ENCODE measurements at places on chromosomes 6 and 20.
A peak's percentile ranks its signal among the peaks of the same experiment; 100 is the strongest.

GRCh38 chr6:63640062-63640461 lies 4.5 kb downstream of the PHF3 start:
- no peaks in the 10 kb centered on the region for H3K27me3 ChIP-seq
- H3K36me3 ChIP-seq: no peaks in the 10 kb centered on the region
- no peak overlapping the region for H3K27ac ChIP-seq
- H3K4me3 ChIP-seq: no peak overlapping the region
- DNase-seq: no peak
- H3K4me1 ChIP-seq: peaks cover 42% of the 10 kb centered on the region

GRCh38 chr20:11012975-11013374 lies 339.2 kb upstream of the JAG1 start:
- H3K4me1 ChIP-seq: peaks cover 11% of the 10 kb centered on the region
- no peaks in the 10 kb centered on the region for H3K36me3 ChIP-seq
- H3K4me3 ChIP-seq: no peak overlapping the region
- DNase-seq: no peak
- no peak overlapping the region for H3K27ac ChIP-seq

DNA sequence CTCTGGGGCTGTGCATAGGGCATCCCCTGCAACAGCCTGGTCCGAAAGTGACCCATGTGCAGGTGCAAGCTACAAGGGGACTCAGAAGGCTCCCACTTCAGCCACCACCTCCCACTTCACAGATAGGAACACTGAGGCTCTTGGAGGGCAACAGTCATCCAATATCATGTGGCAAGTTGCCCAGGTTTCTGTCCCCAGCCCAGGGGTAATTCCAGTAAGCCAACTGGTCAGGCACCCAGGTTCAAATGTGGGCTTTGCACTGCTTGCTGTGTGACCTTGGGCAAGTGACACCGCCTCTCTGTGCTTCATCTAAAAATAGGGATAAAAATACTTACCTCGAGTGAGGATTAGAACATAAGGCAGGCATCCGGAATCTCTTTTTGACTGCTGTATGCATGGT lies 62.0 kb upstream of the SIRPA start:
- peaks cover 3% of the 10 kb centered on the region for H3K4me1 ChIP-seq
- H3K27me3 ChIP-seq: peaks cover 3% of the 10 kb centered on the region
- no peak overlapping the region for H3K4me3 ChIP-seq
- H3K36me3 ChIP-seq: no peaks in the 10 kb centered on the region
- no peak overlapping the region for H3K27ac ChIP-seq

DNA sequence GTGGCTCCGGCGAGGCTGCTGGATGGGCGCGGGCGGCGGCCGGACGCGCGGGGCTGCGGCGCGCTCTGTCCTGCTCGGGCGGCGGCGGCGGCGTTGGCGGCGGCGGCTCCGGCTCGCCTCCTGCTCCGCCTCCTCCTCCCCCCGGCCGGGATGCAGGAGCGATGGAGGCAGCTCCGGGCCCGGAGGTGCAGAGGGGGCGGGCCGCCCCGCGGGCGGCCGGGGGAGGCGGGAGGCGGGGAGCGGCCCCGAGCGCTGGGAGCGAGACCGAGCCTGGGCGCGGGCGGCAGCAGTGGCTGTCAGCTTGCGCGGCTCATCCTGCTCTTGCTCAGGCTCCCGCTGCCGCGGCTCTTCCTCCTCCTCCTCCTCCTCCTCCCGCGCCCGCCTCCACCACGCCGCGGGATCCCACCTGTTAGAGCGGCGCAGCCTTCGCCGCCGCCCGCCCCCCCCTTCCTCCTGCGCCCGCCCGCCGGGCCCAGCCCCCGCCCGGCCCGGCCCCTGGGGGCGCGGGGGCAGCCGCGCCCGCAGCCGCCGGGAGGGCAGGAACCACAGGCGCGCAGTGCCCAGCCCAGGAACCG lies at the start of gene NOL4L:
Gene NOL4L (minus strand): TSS at position 323 of the 575 bp plus-strand sequence. CDS start 443 bp downstream, outside the sequence.
- peaks cover 29% of the 10 kb centered on the region for H3K4me1 ChIP-seq
- H3K27me3 ChIP-seq: peaks cover 25% of the 10 kb centered on the region
- DNase-seq: peak; percentile 53
- no peaks in the 10 kb centered on the region for H3K36me3 ChIP-seq
- H3K27ac ChIP-seq: peak within 1 kb of the TSS; percentile 87
- H3K4me3 ChIP-seq: peak within 1 kb of the TSS; percentile 91

DNA sequence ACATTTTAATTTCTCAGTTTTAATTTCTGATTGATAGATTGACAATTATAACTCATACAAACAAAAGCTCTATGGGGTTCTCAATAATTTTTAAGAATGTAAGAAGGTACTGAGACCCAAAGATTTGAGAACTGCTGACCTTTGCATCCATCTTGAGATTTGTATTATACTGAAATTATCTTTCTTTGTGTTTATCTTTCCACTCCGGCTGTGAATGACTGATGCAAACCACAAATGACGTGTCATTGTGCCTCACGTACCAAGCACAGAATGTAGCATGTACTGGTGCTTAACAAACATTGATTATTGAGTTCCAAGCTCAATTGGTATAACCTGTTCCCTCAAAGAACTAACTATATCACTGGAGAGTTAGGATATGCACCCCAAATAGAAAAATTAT lies 152.1 kb upstream of the SMLR1 start:
- no peak overlapping the region for H3K4me3 ChIP-seq
- DNase-seq: no peak
- H3K27me3 ChIP-seq: no peaks in the 10 kb centered on the region
- H3K4me1 ChIP-seq: peaks cover 26% of the 10 kb centered on the region
- peaks cover 6% of the 10 kb centered on the region for H3K36me3 ChIP-seq
- no peak overlapping the region for H3K27ac ChIP-seq

GRCh38 chr6:155481215-155481614 lies 25.6 kb upstream of the NOX3 start:
- no peaks in the 10 kb centered on the region for H3K4me1 ChIP-seq
- no peak for DNase-seq
- no peak overlapping the region for H3K4me3 ChIP-seq
- no peak overlapping the region for H3K27ac ChIP-seq
- H3K27me3 ChIP-seq: no peaks in the 10 kb centered on the region

- H3K27ac ChIP-seq: no peak overlapping the region
These were observed 239.2 kb upstream of the DEFB112 start for GRCh38 chr6:50288881-50289280.

DNA sequence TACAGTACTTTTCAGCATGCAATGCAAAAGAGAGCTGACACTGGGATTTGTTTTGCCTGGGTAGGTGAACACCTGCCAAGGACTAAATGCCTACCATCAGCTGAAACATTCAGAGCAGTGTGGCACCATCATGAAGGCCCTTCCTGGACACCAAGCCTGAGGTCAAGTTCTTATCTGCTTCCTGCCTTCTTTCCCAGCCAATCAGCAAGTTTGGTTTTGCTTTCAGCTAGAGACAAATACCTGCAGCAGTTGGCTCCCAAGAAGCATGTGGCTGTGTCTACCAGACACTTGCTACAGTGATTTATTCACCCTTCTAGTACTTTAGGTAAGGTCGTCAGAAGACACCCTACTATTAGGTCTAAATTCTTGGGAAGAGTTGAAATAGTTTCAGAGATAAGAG lies 112.8 kb downstream of the TBX18 start:
- H3K4me3 ChIP-seq: no peak overlapping the region
- peak overlapping the region; percentile 26 for H3K27ac ChIP-seq
- DNase-seq: no peak
- H3K4me1 ChIP-seq: peaks cover 24% of the 10 kb centered on the region
- H3K36me3 ChIP-seq: no peaks in the 10 kb centered on the region
- no peaks in the 10 kb centered on the region for H3K27me3 ChIP-seq

DNA sequence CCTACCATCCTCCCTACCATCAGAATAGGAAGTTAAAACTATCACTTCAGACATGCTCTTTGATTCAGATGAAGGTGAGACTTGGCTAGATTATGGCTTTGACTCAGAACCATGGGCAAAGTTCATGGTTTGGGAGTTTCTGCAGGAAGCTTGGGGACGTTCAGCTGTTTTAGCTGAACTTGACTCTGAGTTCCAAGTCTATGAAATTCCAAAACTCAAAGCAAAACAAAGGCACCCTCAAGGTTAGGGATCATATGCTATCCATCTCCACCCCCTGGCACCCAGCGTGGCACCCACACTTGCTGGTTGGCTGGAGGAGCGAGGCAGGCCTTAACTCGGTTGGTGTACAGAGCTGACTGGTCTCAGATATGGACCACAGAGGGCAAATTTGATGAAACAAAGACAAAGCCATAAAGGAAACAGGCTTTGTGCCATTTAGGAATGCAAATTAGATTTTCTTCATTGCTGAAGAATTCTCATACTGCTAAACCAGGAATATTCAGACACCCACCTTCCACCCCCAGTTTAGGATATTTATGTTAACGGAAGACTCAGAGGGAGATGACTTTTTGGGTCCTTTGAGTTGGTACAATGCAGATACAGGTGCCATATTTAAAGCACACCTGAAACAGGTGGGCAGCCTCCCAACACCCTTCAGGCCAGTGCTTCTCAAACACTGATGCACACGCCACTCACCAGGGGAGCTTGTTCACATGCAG lies 88.4 kb upstream of the SLC22A16 start:
- H3K36me3 ChIP-seq: no peaks in the 10 kb centered on the region
- no peak overlapping the region for H3K4me3 ChIP-seq
- H3K27ac ChIP-seq: no peak overlapping the region
- no peaks in the 10 kb centered on the region for H3K27me3 ChIP-seq
- DNase-seq: no peak
- H3K4me1 ChIP-seq: no peaks in the 10 kb centered on the region

GRCh38 chr20:54044156-54044555 lies 26.2 kb downstream of the BCAS1 start:
- no peak for DNase-seq
- no peak overlapping the region for H3K27ac ChIP-seq
- H3K4me1 ChIP-seq: no peaks in the 10 kb centered on the region
- H3K27me3 ChIP-seq: peaks cover 3% of the 10 kb centered on the region

- H3K36me3 ChIP-seq: no peaks in the 10 kb centered on the region
- H3K27me3 ChIP-seq: no peaks in the 10 kb centered on the region
- DNase-seq: no peak
These were observed 20.1 kb downstream of the FAM50B start for GRCh38 chr6:3869284-3869631.

DNA sequence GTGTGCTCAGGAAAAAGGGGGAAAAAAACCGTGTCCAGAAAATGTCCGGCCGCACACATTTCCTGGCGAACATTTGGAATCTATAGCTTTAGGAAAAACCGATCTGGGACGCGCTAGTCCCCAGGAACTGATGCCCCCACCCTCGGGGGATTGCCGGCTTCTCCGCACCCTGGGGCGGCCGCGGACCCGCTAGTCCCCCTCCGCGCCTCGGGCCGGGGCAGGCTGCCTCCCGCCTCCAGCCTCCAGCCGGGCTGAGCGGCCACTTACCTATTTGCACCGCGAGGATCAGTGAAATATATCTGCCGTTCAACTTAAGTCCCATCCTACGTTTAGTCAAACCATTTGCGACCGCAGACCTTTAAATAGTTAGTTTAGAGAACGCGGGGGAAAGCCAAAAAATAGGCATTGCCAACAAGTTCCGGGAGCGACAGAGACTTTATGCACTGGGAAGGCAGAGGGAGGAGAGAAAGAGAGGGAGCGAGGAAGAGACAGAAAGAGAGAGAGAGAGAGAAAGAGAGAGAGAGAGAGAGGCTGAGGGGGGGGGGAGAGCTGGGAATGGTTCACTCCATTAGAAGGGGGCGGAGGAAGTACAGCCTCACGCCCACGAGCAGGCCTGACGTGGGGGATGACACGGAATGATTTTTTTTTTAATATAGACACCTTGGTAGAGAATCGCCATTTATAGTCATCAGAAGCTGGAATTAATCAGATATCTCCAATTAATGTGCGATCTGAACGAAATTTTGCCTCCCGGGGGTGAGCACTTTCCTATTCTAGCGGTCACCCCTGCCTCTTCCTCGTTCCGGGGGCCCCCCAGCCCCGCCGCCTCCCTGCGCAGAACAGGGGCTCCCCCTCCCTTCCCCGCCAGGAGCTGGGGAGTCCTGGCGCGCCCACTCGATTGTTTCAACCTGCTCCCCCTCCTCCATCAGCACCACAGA lies at the start of gene NRN1:
Gene NRN1 (minus strand): TSS at position 498 of the 938 bp plus-strand sequence. CDS start 176 bp downstream, at position 322.
- DNase-seq: no peak
- peak within 1 kb of the TSS; percentile 52 for H3K4me3 ChIP-seq
- H3K4me1 ChIP-seq: peaks cover 22% of the 10 kb centered on the region
- H3K27me3 ChIP-seq: peaks cover 96% of the 10 kb centered on the region
- H3K27ac ChIP-seq: no peak within 1 kb of the TSS

DNA sequence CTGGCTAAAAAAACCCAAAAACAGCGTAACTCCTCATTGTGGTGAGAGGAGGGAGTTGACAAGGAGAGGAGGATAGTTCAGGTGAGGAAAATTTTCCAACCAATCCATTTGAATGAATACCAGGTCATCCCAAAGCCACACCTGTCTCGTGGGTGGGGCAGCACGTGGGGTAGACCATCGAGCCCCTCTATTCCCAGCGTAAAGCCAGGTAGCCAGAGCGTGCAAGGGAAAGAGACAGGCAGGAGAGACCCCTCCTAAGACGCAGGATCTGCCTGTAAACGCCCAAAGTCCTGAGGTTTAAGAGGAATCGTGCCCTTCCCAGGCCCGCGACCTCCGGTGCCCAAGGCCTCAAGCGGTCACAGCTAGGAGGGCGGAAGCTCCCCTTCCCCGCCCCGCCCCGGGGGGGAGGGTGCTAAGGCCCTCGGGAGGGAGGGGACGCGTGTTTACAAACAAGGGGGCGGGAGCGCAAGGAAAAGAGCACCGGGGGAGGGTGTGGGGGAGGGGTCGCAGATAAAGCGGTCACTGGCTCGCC lies 712 bp downstream of the RXRB start:
- H3K27me3 ChIP-seq: no peaks in the 10 kb centered on the region
- DNase-seq: no peak
- H3K36me3 ChIP-seq: peaks cover 26% of the 10 kb centered on the region
- peak overlapping the region; percentile 90 for H3K27ac ChIP-seq
- H3K4me1 ChIP-seq: peaks cover 58% of the 10 kb centered on the region

- no peak overlapping the region for H3K4me3 ChIP-seq
- H3K36me3 ChIP-seq: no peaks in the 10 kb centered on the region
- no peak overlapping the region for H3K27ac ChIP-seq
- peaks cover 6% of the 10 kb centered on the region for H3K27me3 ChIP-seq
These were observed 12.5 kb downstream of the BNIP5 start for GRCh38 chr6:36324191-36324590.

GRCh38 chr6:6390849-6391602 lies 70.6 kb upstream of the F13A1 start:
- DNase-seq: no peak
- H3K27me3 ChIP-seq: peaks cover 62% of the 10 kb centered on the region
- no peaks in the 10 kb centered on the region for H3K4me1 ChIP-seq
- H3K36me3 ChIP-seq: no peaks in the 10 kb centered on the region
- no peak overlapping the region for H3K4me3 ChIP-seq

DNA sequence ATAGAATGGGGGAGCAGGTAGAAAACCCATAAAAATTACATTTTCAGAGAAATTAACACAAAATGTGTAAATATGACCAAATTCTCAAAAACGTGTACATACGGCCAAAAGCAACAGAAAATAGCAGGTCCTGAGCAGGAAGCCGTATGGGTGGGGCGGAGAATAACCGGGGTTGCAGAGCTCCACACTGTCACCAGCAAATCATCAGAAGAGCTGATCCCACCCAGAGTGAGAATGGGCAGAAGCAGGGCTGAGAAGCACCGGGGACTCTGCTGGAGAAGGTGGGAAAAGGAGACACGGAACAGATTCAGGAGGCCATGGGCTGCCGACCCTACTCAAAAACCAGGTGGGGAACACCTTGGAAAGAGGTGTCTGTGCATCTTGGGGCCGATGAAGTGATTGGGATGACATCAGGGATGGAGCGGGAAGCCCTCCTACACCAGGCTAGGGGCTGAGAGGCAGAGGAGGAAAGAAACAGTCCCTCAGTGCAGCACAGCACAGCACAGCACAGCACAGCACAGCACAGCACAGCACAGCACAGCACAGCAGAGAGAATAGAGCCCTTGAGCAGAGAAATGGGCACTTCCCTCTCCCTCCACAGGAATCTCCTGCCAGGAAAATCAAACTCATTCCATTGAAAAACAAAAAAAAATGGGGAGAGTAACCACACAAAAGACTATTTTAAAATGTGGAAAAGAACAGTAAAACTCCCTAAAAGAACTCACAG lies 22.3 kb downstream of the STX7 start:
- DNase-seq: no peak
- peaks cover 37% of the 10 kb centered on the region for H3K36me3 ChIP-seq
- H3K27ac ChIP-seq: no peak overlapping the region
- no peak overlapping the region for H3K4me3 ChIP-seq
